ENCODE measurements at places on chromosomes 12 and 14. TPM values are rescaled to one million over a fixed set of nuclear protein-coding genes. Genes with fewer than 3 reads are reported as not detected.

The SLCO1B1 gene
- total RNA-seq, result not detected

The TAS2R31 gene
- 4.5 TPM for total RNA-seq

The MANSC4 gene
- not detected for total RNA-seq

The CRIP1 gene
- total RNA-seq, result 97.1 TPM

The P2RX7 gene
- total RNA-seq, result 7.3 TPM

The P3H3 gene
- total RNA-seq, result 3.5 TPM

The NIN gene
- 39.9 TPM for total RNA-seq

The VDR gene
- total RNA-seq, result 305 TPM

The ST8SIA1 gene
- total RNA-seq, result 0.17 TPM

The OR6S1 gene
- not detected for total RNA-seq

The KCNJ8 gene
- total RNA-seq, result not detected

The KLHL33 gene
- total RNA-seq, result 0.05 TPM

The NPFF gene
- 0.44 TPM for total RNA-seq

The NUDT14 gene
- total RNA-seq, result 8.5 TPM

The CLEC14A gene
- total RNA-seq, result not detected

The TBX5 gene
- not detected for total RNA-seq

The SPTLC2 gene
- total RNA-seq, result 29.9 TPM

The ANO2 gene
- total RNA-seq, result not detected

The CLEC2D gene
- 371 TPM for total RNA-seq

The PRIMA1 gene
- not detected for total RNA-seq

The MYF5 gene
- total RNA-seq, result not detected

The SIX4 gene
- total RNA-seq, result 1.1 TPM

The ACRBP gene
- 0.83 TPM for total RNA-seq

The RPAP3 gene
- 61.2 TPM for total RNA-seq

The RNASE1 gene
- total RNA-seq, result not detected

The LMNTD1 gene
- total RNA-seq, result not detected

The OLR1 gene
- not detected for total RNA-seq

The XRCC3 gene
- total RNA-seq, result 69.5 TPM

The POTEM gene
- total RNA-seq, result not detected

The RD3L gene
- not detected for total RNA-seq

The FAM161B gene
- 0.76 TPM for total RNA-seq

The SYT1 gene
- total RNA-seq, result not detected

The GLT8D2 gene
- 0.13 TPM for total RNA-seq

The CLEC1B gene
- not detected for total RNA-seq

The DBX2 gene
- not detected for total RNA-seq

The TAS2R30 gene
- 4.5 TPM for total RNA-seq

The POP5 gene
- 83.3 TPM for total RNA-seq

The CLEC9A gene
- not detected for total RNA-seq

The GPRC5D gene
- total RNA-seq, result not detected

The ACSS3 gene
- total RNA-seq, result not detected

The STON2 gene
- 0.44 TPM for total RNA-seq

All from activated T-helper 1 cell treated with anti-CD3 and anti-CD28 coated beads, Interleukin-12 subunit alpha, Interleukin-12 subunit beta, Interleukin-2, Interleukin-4 antibody, amounts not matched to agents 30 ng/mL and 10 ng/mL and 1 ng/mL, durations not matched to agents 14 hours and 24 hours and 36 hours (primary cell).